ELF-1 (cell line): ENCODE measurements at places on chromosomes 16 and 17.

GRCh38 chr16:49336581-49336980, 37.0 kb upstream of the C16orf78 start:
- DNase-seq, result no peak

DNA sequence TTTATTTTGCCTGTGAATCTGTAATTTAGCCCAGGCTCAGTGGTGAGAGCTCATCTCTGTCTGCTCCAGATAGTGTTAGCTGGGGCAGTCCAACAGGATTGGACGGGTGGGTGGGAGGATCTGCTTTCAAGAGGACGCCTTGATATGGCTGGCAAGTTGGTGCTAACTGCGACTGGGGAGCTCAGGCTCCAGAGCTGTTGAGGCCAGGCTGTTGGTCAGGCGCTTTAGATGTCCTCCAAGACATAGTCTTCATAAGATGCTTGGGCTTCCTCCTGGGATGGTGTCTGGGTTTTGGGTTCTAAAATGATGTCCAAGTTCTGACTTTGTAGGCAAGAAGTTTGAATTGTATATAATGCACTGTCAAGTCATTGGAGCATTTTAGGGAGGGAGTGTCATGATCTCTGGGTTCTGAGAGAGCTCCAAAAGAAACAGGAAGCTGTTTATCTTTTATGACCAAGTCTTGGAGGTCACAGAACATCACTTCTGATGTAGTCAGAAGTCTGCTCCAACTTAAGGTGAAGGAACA, 12.8 kb upstream of the PCTP start:
- DNase-seq, result no peak

- DNase-seq, result no peak
Observed at GRCh38 chr17:61009663-61010062, 332.0 kb downstream of the BCAS3 start.

- DNase-seq, result no peak
Observed at GRCh38 chr17:31903401-31903800, 1.9 kb upstream of the UTP6 start.

DNA sequence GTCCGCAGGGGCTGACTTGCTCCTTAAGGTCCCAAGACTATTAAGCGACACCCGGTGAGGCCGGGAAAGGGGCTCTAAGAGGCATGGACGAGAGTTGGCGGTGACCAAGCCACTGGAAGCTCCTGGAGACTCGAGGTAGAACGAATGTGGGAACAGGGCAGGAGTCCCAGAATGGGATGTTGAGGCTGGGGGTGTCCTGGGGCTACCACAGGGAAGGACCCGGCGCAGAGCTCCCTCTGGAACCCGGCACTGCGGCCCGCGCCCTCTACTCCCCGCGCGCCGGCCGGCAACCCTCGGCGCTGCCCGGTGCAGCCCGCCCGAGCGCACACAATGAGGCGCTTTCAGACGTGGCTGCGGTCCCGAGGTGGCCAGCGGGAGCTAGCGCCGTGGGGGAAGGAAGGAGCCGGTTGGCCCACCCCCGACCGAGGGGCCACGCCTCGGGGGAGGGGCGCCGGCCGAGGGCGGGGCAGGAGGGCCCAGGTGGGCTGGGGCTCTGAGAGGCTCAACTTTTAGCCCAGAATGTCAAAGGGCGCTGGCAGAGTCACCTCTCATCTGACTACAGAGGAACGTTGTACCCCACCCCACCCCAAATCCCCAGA, at the start of gene CHST6:
Gene CHST6 (minus strand): TSS at position 366 of the 599 bp plus-strand sequence. CDS start 15,613 bp downstream, outside the sequence.
- DNase-seq, result peak; percentile 81

DNA sequence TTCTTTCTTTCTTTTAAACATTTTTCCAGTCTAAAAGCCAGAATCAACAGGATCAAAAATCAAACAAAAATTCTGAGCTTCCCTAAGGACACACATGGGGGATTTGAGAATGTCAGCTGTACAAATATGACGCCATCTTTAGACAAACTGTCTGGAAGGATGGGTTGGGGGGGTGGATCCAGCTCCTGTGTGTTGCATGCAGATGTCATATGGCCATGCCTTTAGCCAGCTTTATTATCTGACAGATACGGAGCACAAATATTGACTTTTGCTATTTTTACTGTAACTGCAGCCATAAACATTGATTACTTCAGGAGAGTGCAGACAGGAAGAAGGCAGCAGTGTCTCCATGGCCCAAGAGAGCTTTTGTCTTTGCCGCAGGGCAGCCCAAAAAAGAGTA, 279.4 kb upstream of the ELAC2 start:
- no peak for DNase-seq

GRCh38 chr16:74606521-74607309, at the start of gene GLG1:
TSS of gene GLG1 (minus strand) at chr16:74607114. CDS start at chr16:74607094, 20 bp downstream.
- DNase-seq, result peak; percentile 96

DNA sequence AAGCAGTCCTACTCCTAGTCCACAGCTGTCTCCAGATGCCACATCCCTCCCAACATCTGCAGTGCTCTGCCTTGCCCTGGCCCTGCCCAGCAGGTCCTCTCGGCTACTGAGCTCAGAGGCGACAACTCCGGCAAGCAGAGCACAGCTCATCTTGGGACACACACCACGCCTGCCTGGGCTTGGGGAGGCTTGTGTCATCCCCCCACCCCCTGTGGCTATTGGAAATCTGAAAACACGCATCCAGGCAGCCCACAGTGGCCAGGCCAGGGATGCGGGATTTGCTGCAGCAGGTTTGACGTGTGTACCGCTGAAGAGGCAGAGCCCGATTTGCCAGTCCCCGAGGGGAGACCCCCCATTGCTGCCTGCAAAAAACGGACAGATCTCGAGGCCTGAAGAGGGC, 25.4 kb downstream of the MXRA7 start:
- DNase-seq, result no peak

- DNase-seq, result no peak
Observed at GRCh38 chr17:82449131-82449882, 1.2 kb downstream of the CYBC1 start.

GRCh38 chr17:76968707-76969597, 100.7 kb downstream of the MGAT5B start:
- peak; percentile 98 for DNase-seq
